Left lung (tissue), 14 donors: ENCODE measurements at places on chromosomes 2 and 18. TPM values are rescaled to one million over a fixed set of nuclear protein-coding genes. Genes with fewer than 3 reads are reported as not detected.

The SCTR gene
- 13.7 TPM for total RNA-seq

The SPRED2 gene
- 47.1 TPM for total RNA-seq

The C2orf78 gene
- not detected for total RNA-seq

The LCLAT1 gene
- 16.1 TPM for total RNA-seq

The TIA1 gene
- total RNA-seq = 120 TPM

The VAMP8 gene
- 250 TPM for total RNA-seq

The KCNS3 gene
- total RNA-seq = 48.2 TPM

The LBH gene
- total RNA-seq = 256 TPM

The PIK3C3 gene
- total RNA-seq = 40.3 TPM

The PCARE gene
- 0.05 TPM for total RNA-seq

The NPHP1 gene
- 5.6 TPM for total RNA-seq

The EMILIN2 gene
- total RNA-seq = 56.2 TPM

The PKP4 gene
- 48.3 TPM for total RNA-seq

The TM4SF20 gene
- not detected for total RNA-seq

The NBEAL1 gene
- total RNA-seq = 60.3 TPM

The DSG4 gene
- not detected for total RNA-seq

The CCDC68 gene
- total RNA-seq = 13.8 TPM

The DNER gene
- total RNA-seq = 0.06 TPM

The LINC00305 gene
- 1.0 TPM for total RNA-seq

The PTPRN gene
- total RNA-seq = 1.4 TPM

The MAB21L4 gene
- total RNA-seq = 20.6 TPM

The TEX44 gene
- not detected for total RNA-seq

The FSHR gene
- total RNA-seq = not detected

The HK2 gene
- total RNA-seq = 47.4 TPM

The HOXD13 gene
- total RNA-seq = not detected

The TSPYL6 gene
- not detected for total RNA-seq

The CABLES1 gene
- 21.9 TPM for total RNA-seq
